ENCODE measurements at places on chromosomes 3 and 15.

DNA sequence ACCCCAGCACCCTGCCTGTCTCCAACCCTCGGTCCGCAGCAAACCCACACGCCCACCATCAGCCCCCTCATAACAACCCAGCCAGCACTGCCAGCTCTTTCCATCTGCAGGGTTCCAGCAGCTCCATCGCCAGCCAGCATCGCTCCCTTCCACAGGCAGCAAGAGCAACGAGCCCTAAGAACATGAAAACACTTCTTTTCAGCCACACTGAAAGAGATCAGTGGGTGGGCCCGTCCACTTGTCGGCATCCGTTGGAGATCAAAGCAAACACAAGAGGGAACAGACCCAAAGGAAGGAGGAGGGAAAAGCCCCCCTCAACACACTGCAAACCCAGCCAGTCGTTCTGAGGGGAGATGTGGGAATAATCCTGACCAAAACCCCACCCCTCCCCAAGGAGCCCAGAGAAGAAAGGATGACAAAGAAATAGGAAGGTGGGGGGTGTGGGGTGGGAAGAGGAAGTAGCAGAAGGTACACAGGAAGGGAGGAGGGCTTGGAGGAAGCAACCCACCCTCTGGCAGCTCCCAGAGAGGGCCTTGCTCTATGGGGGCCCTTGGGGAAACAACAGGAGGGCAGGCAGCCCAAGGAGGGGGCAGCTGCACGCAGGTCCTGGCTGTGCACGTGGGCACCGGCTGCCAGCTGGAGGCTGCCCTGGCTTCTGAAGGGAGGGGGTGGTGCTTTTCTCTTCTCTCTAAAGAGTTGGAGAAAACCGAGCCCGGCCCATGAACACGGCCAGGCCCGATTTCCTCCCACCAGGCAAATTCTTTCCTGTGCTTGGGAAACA, 473.6 kb upstream of the PROK2 start:
- DNase-seq: no peak

- DNase-seq: no peak
Observed at GRCh38 chr3:15089201-15089600, 9.7 kb downstream of the RBSN start.

DNA sequence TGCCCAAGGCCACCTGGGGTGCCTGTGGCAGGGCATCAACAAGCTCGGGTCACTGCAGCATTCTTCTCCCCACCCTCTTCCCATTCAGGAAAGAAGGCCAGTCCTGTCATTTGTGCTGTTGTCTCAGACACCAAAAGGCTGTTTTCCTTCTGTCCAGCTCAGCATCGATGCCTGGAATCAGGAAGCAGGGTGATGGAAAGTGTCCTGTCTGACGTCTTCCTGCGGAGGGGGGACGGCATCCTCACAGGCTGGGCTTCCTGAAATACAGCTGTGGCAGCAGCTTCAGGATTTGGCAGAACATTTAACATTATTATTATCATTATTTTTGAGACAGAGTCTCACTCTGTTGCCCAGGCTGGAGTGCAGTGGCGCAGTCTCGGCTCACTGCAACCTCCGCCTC, 33.0 kb upstream of the ANKDD1A start:
- no peak for DNase-seq

GRCh38 chr15:83567318-83567717, 86.6 kb upstream of the ADAMTSL3 start:
- DNase-seq: no peak

GRCh38 chr3:173467501-173467900, 70.0 kb downstream of the NLGN1 start:
- no peak for DNase-seq

DNA sequence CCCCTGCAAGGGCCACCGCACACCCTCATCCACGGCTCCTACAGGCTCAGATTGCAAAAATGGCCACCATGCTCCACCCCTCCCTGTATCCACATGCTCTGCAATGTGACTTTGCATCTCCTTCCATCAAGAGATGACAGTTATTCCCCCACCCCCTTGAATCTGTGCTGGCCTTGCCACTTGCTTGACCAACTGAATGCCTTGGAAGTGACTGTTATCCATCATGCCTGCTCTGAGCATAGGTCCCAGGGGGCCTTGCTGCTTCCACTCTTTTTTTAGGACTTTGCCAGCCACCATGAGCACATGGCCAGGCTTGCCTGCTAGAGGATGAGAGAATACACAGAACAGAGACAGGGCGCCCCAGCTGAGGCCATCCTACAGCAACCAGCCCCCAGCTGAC, 13.6 kb downstream of the HAPLN3 start:
- DNase-seq: no peak

DNA sequence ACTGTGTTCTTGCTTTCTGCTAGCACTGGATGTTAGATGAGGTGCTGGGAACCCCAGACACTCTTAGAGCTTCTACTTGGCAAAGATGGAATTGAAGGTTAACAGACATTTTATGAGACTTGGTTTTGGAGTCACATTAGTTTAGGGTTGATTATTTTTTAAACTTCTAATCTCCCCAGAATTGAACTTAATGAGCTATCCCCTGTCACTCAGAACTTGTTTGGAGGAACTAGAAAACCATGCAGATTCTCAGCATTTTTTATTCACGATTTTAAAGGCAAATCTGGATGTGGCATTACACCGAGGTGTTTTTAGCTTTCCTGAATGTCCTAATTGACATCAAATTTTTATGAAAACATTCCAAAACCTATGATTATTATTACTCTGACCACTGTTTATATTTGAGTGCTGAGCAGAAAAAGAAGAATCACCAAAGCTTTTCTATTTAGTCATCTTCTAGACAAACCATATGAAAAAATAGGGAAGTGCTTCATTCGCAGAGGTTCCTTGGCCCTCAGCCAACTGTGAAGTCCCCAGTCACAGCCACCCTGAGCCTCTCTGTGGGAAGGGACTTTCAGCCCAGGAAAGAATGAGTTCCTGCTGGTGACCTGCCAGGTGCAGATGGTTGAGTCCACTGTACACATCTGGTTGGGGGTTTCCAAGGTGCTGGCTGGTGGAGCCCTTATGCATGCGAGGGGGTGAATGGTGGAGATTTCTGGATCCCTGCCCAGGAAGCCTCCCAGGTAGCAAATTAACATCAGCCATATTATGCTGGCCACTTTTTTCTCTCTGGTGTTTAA, 196.0 kb upstream of the TOPAZ1 start:
- peak; percentile 32 for DNase-seq

GRCh38 chr3:124467980-124468902, 262.0 kb upstream of the UMPS start:
- peak; percentile 5 for DNase-seq

- DNase-seq: no peak
Observed at GRCh38 chr15:40968290-40969085, 15.2 kb downstream of the CHAC1 start.

DNA sequence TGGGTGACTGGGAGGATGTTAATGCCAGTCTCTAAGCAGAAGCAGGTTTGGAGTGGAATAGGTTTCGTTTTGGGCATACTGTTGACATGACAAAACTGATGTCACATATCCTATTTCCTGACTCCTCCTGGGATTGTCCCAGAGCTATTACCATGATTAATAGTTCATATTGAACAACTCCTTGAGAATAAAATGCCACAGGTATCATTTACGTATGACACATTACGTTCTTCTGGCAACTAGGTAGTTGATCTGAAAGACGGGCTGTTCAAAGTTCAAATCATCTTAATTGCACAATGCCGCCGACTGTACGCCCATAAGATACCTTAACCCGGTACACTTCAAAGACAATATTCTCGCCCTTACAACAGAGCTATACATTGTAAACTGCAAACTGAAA, 1.4 kb upstream of the RAB5A start:
- no peak for DNase-seq

DNA sequence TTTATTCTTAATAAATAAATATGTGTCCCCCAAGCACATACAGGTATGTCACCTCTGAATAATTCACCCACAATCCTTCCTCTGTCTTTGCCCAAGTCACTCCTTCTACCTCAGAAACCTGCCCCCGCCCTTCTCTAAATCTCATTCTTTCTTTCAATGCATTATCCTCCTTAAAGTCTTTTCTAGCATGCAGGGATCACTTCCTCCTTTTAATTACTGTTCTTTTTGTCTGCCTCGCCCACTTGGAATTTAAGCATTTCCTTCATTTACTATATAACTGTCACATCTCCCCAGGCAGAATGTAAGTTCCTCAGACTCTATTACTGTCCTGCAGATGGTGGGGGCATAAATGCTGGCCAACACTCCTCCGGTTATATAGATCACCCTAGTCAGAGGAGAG, 7.8 kb downstream of the CCDC80 start:
- DNase-seq: no peak

GRCh38 chr3:145983101-145983500, 177.9 kb downstream of the PLOD2 start:
- no peak for DNase-seq

DNA sequence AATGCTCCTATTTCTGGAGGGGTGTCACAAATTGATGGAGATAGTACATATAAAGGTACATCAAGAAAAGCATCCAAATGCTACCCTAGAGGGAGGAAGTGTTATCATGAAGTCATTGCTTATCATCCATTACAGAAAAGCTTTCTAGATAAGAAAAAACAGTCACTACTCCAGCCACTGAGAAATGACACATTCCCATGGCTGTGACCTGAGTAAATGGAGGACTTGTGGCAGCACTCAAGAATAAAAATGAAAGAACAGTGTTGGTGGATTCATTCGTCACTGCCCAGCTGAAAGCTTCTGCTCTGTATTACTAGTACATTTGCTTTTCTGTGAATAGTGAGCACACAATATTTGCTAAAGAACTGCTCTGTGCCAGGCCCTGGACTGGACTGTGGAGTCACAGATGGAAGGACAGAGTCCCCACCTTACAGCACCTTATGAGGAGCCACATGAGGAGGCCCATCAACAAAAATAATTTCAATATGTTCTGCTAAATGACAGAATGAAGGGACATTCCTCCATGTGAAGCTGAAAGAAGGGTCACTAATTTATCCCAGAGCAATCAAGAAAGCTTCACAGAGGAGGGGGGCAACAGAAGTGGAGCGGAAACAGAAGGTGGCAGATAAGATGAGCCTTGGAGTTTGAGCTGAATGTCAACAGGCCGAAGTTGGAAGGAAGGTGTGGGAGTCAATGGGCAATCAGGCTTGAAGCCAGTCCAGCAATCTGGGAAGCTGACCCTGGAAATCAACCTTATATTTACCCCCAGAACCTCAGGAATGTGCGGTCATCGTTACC, 343.5 kb upstream of the TRIM42 start:
- DNase-seq: no peak

- no peak for DNase-seq
Observed at GRCh38 chr3:133853063-133853924, 42.4 kb downstream of the RAB6B start.

DNA sequence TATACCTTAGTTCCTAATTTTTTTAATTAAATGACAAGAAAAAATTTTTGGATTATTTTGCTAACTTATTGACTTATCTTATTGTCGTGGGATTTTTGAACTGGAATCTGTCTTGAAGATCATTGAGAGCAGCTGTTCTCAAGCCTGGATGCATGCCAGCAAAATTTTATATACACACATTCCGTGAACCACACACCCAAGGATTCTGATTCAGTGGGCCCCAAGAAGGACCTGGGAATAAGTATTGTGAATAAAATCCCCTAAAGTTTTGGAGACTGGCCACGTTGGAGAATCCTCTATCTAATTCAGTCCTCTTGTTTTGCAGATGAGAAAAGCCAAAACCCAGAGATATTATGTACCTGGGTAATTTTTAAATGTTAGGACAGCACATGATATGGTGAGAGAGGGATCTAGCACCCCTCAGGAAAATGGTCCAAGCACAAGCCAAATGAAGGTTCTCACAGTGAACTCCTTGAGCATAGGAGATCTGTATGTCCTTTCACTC, 55.2 kb downstream of the UNC13C start:
- DNase-seq: no peak

DNA sequence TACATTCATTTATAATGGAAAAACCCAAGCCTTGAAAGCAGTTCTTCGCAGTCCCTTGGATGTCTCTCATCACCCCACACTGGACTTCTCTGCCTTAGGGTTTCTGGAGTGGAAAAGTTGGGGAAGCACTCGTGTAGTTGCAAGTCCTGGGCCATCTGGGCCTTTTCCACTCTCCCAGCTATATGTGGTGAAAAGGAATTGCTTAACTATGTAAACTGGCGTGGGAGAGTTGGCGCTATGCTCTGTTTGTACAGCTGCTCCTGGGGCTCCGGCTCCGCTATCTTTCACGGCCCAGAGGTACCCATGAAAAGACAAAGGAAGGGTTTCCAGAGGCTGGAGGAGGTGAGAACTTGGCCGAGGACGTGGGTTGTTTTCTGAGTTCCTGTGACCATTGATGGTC, 81.1 kb upstream of the MYZAP start:
- no peak for DNase-seq

GRCh38 chr3:126061301-126062032, 22.5 kb downstream of the SLC41A3 start:
- DNase-seq: no peak

- DNase-seq: no peak
Observed at GRCh38 chr15:75775296-75776064, 62.8 kb upstream of the CSPG4 start.

DNA sequence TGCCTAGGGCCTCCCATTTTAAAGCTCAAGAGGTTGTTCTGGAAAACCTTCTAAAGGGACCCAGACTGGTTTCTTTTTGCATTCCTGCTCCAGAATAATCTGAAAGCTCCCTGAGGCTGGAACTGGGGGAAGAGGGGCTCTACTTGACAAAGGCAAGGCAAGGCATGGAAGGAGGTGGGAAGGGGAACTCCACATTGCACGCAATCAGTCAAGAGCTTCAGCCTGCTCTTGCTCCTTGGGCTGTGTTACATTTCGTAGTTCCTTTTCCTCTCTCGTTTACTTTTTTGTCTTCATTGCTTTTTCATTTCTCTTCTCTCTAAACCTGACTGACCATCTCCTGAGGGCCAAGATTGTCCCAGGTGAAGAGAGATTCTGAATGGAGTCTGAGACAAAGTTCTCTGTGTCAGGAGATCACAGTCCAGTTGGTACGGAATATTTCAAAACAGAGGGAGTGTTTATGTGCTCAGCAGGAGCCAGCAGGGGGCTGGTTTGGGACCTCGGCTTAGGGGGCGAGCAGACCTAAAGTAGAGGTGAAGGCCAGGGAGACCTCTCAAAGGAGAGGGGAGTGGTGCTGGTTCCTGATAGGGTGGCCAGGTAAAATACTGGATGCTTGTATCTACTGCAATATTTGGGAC, 6.0 kb upstream of the KCTD6 start:
- no peak for DNase-seq

- no peak for DNase-seq
Observed at GRCh38 chr3:27511724-27512422, 27.7 kb upstream of the SLC4A7 start.

GRCh38 chr3:170189398-170190256, 8.1 kb upstream of the PHC3 start:
- DNase-seq: no peak
